ENCODE measurements at places on chromosomes 7 and 10.
A peak's percentile ranks its signal among the peaks of the same experiment; 100 is the strongest.

GRCh38 chr7:19623676-19624075 is 85.2 kb downstream of the POLR1F start:
- no peak for DNase-seq

GRCh38 chr10:86357041-86357440 is 9.6 kb downstream of the GRID1 start:
- DNase-seq: no peak

DNA sequence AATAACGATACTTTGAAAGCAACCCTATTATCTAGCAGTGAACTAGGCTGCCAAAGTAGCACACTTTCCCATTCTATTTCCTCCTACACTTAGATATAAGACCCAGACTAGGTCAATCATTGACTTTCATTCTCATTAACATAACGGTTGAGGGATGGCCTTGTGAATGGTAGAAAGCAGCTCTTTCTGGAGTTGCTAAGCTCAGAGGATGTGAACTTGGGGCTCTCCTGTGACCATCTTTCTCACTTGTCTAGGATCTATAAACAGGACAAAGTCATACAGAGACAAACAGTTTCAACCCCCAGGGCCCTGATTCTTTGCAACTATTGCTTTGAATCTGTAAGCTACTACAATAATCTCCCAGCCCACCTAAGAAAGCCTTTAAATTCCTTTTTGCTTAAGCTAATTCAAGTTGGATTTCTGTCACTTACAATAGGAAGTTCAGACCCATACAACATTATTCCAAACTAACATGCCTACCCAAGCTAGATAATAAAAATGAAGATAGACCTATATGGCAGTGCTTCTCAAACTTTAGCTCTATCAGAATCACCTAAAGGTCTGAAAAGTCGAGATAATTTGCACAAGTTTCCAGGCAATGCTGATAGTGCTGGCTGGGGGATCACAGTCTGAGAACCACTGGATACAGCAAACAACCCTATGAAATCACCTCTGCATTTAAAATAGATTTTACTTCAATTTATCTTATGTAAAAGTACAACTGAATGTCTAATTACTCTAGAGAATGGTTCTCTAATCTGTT is 16.7 kb downstream of the P4HA1 start:
- no peak for DNase-seq

- no peak for DNase-seq
Observed at GRCh38 chr7:37729181-37729580, 45.6 kb downstream of the GPR141 start.

DNA sequence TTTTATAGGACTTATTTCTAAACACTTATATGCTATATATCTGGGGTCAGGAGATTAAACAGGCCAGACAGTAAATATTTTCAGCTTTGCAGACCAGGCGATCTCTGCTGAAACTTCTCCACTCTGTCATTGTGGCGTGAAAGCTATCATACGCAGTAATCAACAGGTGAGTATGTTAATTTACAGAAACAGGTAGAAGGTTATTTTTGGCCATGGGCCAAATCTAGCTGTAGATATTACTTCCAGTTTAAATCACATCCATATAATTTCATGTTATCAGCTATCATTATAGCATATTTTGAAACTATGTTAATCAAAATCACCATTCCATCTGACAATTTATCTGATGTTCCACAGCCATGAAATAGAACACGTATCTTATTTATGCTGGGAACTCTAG is 67.8 kb downstream of the GPR37 start:
- DNase-seq: no peak

GRCh38 chr10:4561296-4561695 is 264.7 kb upstream of the AKR1E2 start:
- no peak for DNase-seq

- no peak for DNase-seq
Observed at GRCh38 chr7:111475959-111476358, 86.3 kb downstream of the IMMP2L start.

DNA sequence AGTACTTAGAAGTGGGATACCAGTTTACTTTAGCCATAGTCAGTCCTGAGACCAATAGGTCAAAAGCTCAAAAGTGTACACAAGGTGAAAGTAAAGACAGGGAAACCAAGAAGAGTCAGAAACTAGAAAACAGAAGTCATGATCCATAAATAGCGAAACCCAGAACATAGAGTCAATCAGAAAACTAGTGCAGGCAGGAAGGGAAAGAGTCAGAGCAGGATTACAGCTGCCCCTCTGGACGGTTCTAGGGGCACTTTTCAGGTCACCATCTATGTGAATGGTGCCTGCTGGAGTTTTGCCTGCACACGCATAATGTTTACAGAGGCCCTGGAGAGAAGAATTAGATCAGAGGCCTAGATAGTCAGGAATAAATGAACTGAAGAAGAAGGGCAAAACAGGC is 22.4 kb upstream of the DMTF1 start:
- DNase-seq: no peak

- peak; percentile 30 for DNase-seq
Observed at GRCh38 chr10:84765656-84766055, 437.3 kb downstream of the CCSER2 start.

- DNase-seq: peak; percentile 95
Observed at GRCh38 chr7:48089046-48090003, at the start of gene UPP1. TSS of gene UPP1 (plus strand) at chr7:48089265. CDS start at chr7:48094784, 5,519 bp downstream.

- DNase-seq: peak; percentile 40
Observed at GRCh38 chr10:18594574-18595156, 56.7 kb downstream of the NSUN6 start.

DNA sequence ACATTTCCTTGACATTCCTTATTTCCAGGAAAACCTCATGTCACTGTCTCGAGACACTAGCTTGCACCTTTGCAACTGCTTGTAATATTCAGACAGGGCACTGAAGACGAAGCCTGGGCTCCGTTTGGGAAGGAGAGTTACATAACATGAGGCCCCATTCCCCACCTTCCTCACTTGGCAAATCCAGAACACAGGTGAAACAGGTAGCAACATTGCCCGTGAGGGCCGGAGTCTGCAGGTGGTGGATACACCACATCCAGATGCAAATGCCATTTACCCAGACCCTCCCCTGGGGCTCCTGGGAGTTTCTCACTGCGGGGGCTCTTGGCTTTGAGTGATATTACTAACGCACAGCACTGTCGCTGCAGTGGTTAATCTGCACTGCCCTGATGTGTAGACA is 491.0 kb downstream of the PTPRN2 start:
- no peak for DNase-seq

GRCh38 chr7:140364819-140365218 is 33.5 kb downstream of the SLC37A3 start:
- peak; percentile 40 for DNase-seq

- DNase-seq: no peak
Observed at GRCh38 chr7:17863095-17863808, 77.0 kb downstream of the SNX13 start.

- DNase-seq: no peak
Observed at GRCh38 chr7:124364283-124364682, 331.4 kb upstream of the TMEM229A start.

DNA sequence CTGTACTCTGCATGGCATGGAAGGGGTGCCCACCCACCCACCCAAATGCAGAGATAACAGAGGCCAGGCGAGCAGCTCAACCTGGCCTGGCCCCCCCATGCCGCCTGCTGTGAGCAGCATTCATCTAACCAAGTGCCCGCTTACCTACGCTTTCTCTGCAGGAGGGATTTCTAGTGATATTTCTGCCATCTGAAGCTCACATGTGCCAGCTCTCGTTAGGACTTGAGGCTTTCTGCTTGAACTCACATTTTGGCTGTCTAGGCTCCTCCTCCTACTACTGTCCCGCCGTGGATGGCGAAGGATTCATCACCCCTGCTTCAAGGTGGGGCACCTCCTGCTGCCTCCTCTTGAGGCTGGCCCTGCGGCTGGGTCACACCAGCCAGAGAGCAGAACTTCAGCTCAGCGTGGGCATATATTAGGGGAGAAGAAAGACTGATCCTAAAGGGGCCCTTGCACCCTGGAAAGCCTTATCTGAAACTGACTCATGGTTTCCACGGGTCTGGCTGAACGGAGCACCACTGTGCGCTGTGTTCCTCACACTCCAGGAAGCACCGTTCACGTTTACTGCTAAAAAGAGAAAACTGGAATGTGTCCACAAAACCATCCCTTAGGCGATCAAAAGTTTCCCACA is 45.5 kb downstream of the CTBP2 start:
- DNase-seq: no peak

- no peak for DNase-seq
Observed at GRCh38 chr10:111139567-111139966, 62.7 kb downstream of the ADRA2A start.

- DNase-seq: no peak
Observed at GRCh38 chr7:142717453-142717852, 31.8 kb upstream of the PRSS1 start.

- DNase-seq: no peak
Observed at GRCh38 chr10:62243647-62243997, 25.0 kb downstream of the RTKN2 start.

GRCh38 chr10:105149371-105149891 is 508.3 kb downstream of the SORCS3 start:
- no peak for DNase-seq

DNA sequence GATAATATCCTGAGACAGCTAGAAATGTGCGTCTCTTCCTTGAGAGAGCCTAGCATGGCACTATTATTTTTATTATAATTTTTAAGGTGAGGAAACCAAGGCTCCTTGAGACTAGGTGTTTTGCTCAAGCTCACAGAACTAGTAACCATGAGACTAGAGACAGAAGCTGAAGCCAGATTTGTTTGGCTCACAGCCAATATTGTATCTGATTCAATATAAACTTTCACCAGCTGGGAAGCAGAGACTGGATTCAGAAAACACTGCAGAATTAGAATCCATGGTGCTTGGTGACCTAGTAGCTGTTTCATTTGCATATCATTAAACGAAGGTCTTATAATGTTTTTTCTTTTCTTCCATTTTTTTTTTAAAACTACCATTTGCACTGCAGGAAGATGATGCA is 64.4 kb downstream of the DNAJB9 start:
- no peak for DNase-seq

- DNase-seq: no peak
Observed at GRCh38 chr10:44008270-44008916, 359.7 kb upstream of the ZNF32 start.

DNA sequence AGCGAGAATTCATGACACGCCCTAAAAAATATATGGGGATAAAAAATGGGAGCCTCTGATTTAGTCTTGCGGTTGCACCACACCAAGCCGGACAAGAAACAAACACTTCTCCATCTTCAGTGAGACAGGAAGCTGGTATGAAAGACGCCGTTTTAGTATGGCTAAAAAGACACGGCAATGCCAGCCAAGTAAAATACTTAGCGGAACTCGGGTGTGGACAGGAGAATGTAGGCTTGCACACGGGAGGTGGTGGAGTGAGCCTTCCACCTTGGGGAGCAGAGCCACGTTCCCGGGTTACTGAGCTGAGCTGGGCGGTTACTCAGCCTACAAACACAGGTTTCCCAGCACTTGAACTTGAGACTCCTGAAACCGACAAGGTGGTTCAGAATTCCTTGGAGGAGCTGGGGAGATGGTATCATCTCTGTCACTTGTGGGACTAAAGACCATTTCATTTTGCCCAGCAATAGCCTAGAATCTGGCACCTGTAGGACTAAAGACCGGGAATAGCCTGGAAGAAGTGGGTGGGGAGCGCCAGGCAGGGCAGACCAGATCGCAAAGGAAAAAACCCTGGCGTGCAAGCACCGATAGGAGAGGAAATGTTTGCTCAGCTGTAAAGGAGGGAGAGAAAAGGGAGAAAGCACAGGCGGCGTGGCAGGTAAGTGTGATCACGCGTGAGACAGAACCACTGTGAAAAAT is 34.8 kb upstream of the SEPHS1 start:
- DNase-seq: no peak
